GM13977 (cell line): ENCODE measurements at places on chromosomes 2 and 18.

DNA sequence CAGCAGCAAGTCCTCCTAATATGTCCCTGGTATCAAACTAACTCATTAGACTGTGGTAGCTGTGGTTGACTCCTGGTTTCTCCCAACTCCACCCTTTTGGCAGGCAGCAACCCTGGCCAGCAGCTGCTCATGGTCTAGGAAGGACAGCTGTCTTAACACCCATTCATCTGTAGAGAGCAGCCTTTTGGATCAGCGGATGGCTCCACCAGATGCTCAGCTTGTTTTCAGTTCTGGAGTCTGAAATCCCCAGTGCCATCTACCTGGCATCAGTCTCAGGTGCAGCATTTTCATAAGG is 100.5 kb downstream of the SPOPL start:
- DNase-seq: no peak

DNA sequence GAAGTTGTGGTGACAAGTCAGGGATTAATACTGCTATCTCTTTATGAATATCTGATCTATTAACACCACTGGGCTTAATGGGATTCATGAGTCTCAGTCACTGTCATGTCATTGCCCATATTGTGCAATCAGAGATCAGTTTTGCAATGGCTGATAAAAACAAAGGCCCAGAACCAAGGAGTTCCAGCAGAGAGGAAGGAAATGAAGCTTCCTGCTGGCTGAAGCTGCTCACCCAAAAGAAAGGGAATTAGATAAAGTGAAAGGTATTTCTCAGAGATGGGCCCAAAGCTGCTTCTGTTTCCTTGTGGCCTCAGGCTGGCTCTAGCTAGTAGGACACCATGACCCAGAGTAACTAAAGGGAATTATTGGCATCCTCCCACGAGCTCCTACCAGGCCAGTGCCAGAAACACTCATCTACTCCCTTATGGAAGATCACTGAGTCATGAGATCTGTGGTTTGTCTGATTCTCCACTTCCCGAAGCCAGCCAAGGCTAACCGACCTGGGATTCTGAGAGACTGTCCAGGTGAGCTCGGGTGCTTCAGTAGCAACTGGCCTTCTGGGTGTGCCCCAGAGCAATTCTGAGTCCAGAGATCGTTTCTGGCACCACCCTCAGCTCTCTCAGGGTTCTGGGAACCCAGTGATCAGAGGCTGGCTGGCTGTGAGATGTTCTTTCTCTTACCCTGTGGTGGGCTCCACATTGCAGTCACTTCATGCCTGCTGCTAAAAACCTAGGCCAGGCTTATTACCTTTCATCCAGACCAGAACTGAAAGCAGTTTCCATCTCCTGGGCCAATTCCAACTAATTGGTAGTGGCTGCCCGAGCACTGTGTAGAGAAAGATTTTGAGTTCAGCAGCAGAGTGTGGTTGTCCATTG is 129.5 kb upstream of the PELI1 start:
- DNase-seq: no peak

GRCh38 chr2:218063896-218064295 is 5.2 kb upstream of the RUFY4 start:
- DNase-seq: no peak

GRCh38 chr2:186848873-186849578 is at the start of gene ZSWIM2:
TSS of gene ZSWIM2 (minus strand) at chr2:186849170. CDS start at chr2:186849130, 40 bp downstream.
- DNase-seq: peak; percentile 36

DNA sequence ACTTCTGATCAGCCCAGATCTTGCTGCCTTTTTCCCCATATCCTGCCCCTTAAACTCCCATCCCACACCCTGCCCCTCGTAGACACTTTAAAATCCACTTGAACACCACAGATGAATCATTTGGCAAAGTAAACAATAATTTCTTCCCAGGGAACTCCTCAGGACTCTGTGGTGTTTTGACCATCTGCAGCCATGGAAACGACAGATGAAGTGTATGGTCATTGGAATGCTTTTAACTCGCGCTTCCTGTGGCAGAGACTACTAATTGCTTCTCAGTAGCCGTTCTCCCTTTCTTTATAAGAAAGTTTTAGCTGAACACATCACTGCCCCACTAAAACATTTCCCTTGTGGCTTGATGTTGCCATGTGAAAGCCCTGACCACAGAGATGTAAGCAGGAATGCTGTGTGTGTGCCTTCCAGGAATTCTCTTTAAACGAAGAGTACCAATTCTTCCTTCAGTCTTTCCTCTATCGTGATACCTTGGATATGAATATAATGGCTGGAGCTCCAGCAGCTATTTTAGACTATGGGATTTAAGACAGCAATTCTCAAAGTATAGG is 92.7 kb upstream of the PARD3B start:
- no peak for DNase-seq

DNA sequence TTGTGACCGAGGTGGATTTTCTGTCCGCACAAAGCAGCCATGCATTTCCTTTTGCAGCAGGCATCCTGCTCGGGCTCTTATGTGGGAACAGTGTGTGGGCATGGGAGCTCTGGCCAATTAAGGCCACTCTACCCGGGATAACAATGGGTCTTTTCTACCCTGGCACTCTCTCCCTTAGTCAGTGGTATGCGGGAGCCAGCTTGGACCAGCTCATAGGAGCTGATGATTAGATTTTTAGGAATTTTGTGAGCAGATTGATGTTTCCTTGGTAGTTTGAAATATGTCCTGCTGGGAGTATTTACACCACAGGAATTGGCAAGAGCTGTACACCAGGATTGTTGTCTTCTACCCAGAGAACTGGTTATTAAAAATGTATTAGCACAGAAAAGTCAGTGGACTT is 89.3 kb downstream of the SPP2 start:
- no peak for DNase-seq

DNA sequence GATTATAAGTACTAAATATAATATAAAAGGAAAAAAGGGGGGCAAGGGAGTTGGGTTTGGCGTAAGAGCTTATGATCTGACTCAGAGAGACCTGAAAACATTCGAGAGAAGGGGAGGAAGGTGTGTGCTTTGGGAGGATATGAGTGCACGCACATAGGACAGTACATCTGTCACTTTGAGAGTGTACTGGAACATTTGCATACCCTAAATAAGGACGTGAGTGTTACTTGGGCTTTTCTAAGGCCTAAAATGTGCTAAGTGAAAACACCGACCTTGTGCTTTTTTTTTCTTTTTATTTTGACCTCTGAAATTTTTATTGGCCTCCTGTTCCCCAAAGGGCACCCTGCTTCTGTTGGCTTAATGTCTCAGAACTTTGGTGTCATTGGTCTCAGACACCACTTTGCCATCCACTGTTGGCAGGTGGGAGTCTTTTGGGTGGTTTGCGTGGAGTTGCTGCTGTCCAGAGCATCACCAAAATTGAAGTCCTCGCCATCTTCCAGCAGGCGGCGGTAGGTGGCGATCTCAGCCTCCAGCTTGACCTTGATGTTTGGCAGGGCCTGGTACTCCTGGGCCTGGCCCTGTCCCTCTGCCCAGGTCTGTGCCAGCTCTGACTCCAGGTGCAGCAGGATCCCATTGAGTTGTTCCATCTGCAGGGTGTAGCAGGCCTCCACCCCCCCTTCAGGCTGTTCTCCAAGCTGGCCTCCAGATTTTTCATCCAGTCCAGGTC is 57.7 kb downstream of the CD28 start:
- no peak for DNase-seq

GRCh38 chr18:79485788-79486355 is 90.1 kb downstream of the NFATC1 start:
- no peak for DNase-seq
